ENCODE measurements at places on chromosomes 7 and 10. TPM values are rescaled to one million over a fixed set of nuclear protein-coding genes. Genes with fewer than 3 reads are reported as not detected.

- DNase-seq, result no peak
Observed at GRCh38 chr7:43461349-43462024, 121.4 kb upstream of the STK17A start.

- DNase-seq, result peak; percentile 69
Observed at GRCh38 chr7:55432939-55433784, 68.0 kb downstream of the LANCL2 start.

DNA sequence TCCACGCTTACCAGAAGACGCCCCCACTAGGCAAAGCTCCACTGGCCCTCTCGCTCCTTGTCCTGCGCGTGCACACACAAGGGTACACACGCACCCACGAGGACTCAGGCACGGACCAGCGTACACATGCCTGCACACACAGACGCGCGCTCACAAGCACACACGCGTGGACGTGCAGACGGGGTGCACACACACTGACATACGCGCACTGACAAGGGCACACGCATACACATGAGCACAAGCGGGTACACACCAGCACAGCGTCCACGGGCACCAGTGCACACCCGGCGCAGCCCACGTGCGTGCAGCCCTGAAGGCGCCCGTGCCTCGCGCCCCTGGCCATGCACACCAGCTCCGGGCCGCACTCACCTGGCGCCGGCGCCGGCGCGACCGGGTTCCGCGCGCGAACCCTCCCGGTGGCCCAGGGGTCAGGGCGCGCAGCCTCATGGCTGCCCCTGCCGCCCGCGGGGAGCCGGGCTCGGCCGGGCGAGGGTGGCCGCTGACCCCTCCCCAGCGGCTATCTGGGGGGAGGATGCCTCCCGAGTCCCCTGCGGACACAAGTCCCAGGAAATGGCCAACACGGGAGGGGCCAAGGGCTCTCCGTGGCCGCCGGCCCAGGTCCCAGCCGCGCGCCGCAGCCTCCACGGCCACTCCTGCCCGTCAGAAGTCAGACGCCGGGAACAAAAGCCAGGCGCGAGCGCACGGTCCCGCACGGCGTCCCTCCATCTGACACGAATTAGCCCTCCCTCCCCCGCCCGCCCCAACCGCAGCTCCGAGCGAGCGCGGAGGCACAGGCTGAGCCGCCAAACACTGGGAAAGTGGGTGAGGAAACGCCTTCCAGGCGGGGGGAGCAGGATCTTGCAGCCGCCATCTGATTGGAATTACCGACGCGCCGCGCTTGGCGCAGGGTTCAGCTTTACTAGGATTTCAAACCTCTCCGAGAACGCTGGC, 45.0 kb downstream of the TNS3 start:
- DNase-seq, result peak; percentile 86

DNA sequence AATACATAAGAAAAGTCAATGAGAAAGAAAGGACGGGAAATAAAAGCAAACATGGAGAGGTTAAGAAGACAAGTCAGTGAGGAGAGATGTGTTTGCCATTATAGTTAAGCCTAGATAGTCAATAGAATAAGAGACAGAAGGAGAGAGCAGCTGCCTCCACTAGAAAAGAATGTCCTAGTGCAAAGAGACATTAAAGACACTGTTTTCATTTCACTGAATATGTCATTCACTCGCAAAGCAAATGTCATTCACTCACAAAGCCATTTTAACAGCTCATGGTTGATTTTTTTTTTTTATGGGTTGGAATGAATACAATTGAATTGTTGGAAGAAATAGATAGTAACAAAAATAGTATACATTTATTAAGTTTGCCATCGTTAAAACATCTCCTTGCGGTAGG, 1007.6 kb downstream of the DNAJB9 start:
- DNase-seq, result no peak

VSTM2A gene
- not detected for total RNA-seq

- DNase-seq, result no peak
Observed at GRCh38 chr10:44674536-44675386, 236.4 kb upstream of the TMEM72 start.

ITGB8 gene
- total RNA-seq, result 32.9 TPM

DNA sequence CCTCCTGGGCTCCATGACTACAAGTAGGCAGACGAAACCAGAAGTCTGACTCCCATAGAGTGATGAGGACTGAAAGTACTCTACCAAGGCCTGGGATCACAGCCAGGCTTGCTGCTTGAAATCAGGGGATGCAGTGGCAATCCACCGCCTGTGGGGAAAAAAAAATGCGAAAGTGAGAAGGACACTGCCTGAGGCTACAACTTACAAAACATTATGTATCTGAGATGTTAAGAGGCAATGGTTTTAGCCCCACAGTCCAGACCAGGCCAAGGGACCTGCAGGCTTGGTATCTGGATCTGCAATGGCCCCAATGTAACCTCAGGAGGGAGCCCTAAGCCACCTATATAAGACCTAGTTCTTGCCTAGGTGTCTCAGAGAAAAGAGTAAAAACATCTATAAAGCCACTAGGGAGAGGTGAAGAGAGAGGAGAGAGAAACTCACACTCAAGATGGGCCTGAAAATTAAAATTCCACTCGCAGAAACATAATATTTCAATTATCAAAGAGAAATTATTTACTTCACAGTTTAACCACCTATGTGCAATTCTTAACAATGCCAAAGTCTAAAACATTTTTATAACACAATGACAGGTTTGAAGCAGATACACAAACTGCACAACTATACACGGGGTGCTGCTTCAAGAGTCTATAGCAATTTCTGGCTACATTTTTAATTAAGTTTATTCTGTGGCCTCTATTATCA, 13.9 kb downstream of the DNAJC1 start:
- peak; percentile 26 for DNase-seq

C10orf95 gene
- not detected for total RNA-seq

DNA sequence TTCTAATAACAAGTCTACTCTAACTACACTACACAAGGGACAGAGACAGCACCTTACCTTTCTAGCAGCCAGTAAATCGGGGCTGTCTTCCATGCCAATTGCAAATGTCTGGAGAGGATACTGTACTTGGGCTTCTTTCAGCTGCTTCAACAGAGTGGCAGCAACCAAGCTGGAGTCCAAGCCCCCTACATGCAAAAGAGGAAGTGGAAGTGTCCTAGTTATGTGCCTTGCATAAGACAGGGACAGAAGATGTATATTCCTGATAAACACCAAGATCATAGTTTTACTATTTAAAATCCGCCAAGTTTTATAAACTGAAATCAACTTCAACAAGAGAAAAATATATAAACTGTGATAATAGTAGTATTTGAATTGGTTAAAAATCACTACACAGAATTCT, 14.0 kb downstream of the ASNS start:
- no peak for DNase-seq

GRCh38 chr7:130293521-130293920, 560 bp downstream of the CPA4 start:
- no peak for DNase-seq

GRCh38 chr10:58696736-58697135, 184.1 kb downstream of the BICC1 start:
- DNase-seq, result no peak

DNA sequence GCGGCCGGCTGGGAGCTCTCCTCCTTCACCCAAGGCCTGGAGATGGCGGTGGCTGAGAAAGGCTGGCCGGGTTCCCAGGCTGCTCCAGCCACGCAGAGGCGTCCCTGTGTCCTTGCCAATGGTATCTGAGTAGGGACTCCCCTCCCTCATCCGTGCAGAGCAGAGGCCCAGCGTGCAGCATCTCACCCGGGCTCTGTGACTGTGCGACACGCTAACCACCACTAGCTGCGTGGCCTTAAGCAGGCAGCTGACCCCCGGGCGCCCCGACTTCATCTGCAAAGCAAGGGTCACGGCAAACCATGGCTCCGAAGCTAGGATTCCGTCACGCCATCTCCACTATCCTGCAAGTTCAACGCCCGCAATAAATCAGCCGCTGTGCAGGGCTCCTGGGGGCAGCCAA, 47.2 kb upstream of the TNRC18 start:
- DNase-seq, result no peak

DNA sequence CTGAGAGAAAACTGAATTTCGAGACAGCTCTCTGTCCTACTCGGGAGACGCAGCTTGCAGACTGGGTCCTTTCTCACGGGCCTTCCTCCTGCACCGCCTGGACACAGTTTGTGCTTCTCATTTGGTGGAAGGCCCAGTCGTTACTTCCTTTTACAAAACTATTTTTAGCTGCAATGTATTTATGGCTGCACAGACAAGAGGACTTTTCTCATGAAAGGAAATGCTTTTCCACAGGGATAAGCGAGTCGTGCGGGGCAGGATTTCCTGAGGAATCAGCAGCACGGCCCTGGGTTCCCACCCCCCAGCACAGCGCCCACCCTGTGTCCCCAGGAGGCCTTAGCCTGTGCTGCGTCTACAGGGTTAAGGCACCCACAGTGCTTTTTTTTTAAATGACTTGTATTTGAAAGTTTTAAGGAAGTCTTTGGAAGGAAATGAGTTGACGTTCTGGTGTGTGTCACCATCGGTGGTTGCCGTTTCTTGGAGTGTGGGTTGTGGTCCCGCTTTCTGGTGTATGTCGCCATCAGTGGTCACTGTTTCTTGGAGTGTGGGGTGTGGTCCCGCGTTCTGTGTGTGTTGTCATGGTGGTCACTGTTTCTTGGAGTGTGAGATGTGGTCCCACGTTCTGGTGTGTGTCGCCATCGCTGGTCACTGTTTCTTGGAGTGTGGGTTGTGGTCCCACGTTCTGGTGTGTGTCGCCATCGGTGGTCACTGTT, 50.9 kb downstream of the INPP5A start:
- DNase-seq, result no peak

PRKG1 gene
- total RNA-seq, result 1.5 TPM

DNA sequence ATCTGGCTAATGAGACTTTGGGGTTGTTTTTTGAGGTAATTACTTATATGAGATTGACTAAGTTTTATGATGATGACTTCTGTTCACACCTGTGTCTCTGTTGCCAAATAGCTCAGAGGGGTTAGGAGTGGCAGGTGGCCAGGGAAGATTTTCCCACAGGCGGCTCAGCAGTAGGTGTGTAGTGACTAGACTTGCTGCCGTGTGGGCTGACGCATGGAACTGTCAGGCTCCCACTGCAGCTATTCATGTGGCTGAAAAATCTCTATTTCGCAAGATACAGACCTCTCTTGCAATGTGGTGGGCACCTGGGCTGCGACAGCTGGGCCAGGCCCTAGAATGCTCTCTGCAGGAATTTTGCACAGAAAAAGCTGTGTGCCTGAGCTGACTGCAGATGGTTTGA, 1.4 kb downstream of the CPA4 start:
- peak; percentile 55 for DNase-seq

DNA sequence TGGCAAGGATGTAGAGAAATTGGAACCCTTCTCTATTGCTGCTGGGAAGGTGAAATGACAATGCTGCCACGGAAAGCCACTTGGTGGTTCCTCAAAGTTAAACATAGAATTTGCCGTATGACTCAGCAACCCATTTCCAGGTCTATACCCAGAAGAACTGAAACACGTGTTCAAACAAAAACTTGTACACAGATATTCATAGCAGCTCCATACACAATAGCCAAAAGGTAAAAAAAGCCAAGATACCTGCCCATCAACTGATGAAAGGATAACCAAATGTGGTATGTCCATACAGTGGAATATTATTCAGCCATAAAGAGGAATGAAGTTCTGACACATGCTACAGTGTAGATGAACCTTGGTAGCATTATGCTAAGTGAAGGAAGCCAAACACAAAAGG, 39.1 kb downstream of the LHPP start:
- no peak for DNase-seq

GTF2IRD1 gene
- 19.8 TPM for total RNA-seq

DNA sequence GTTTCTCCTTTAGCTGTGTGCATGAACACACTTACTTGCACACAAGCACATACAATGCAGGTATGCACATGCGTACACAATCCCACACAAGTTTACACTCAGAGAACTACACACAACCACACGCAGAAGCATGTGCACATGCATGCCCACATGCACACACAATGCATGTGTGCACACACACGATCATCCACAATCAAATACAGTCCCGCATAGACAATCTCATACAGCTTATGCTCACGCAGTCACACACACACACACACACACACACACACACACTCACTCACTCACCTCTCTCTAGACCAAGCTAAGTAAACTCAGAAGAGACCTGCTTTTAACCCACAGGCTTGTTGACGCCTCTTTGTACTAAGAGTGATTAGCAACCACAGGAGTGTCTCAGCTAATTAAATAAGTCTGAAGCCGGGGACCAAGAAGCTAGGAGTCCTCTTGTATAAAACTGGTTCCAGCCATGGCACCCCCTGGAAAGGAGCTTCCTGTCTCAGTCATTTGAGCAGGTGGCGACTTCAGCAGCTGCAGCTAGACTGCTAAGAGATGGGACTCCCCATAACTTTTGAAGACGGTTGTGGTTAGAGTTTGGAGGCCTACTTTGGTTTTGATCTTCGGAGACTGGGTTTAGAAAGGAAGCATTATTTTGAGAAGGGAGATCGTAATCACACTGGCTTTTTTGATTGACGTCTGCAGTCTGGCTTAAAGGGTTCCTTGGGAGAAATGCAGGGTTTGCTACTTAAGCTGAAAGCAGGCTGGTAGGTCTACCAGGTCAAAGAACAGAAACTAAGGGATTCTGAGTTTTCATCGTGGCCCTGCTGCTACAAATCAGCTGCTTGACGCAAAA, 82.3 kb upstream of the ADRB1 start:
- no peak for DNase-seq

GRCh38 chr7:45631569-45631968, 57.4 kb downstream of the ADCY1 start:
- DNase-seq, result no peak

- peak; percentile 81 for DNase-seq
Observed at GRCh38 chr10:60572511-60573194, 183.0 kb upstream of the ANK3 start.

PIK3CG gene
- total RNA-seq, result 1.5 TPM

FGF8 gene
- total RNA-seq, result not detected

GRCh38 chr7:41817386-41817785, 114.5 kb upstream of the INHBA start:
- peak; percentile 91 for DNase-seq

DNA sequence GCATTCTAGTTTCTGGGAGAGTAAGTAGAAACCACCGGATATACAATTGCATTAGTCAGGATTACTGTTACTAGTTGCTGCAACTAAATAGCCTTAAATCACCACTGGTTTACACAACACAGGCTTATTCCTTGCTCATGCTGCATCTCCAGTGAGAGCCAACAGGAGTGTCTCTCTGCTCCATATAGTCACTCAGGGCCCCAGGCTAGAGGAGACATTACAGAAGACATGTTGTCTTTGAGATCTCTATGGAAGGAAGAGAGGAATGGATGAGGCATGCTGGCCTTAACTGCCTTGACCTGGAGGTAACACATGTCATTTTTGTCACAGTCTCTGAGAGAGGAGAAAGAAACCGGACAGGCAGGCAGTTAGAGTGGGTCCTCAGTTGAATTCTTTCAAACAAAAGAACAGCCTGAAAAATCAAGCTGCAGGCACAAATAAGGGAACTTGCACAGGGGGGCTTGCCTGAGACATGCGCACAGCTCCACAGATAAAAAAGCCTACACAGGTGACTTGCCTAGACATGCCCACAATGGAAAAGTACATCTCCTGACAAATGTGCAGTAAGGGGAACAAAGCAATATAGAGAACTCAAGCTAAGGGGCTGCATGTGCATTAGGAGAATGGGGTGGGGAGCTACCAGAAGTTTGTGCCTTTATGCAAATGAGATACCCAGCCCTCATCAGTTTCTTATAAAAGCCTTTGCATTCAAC, 348.0 kb downstream of the TYW1 start:
- DNase-seq, result no peak

All from Daoy (cell line).